Tibial nerve (tissue), 4 donors: ENCODE measurements at places on chromosomes 5 and 9. TPM values are rescaled to one million over a fixed set of nuclear protein-coding genes. Genes with fewer than 3 reads are reported as not detected.

DNA sequence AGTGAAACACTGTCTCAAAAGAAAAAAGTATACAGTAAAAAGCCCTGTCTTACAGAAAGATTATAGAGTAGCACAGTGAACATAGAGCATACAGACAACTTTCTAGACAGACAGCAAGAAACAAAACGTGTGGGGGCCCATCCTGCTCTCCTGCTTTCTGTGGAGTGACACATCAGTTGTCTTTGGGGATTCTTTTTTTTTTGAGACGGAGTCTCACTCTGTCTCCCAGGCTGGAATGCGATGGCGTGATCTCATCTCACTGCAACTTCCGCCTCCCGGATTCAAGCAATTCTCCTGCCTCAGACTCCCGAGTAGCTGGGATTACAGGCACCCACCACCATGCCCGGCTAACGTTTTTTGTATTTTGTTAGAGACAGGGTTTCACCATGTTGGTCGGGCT lies 14.9 kb downstream of the CDHR2 start:
- DNase-seq: no peak
- no peak overlapping the region for H3K27ac ChIP-seq
- no peak overlapping the region for H3K4me3 ChIP-seq
- H3K27me3 ChIP-seq: peaks cover 8% of the 10 kb centered on the region
- no peaks in the 10 kb centered on the region for H3K36me3 ChIP-seq
- H3K4me1 ChIP-seq: no peaks in the 10 kb centered on the region

DNA sequence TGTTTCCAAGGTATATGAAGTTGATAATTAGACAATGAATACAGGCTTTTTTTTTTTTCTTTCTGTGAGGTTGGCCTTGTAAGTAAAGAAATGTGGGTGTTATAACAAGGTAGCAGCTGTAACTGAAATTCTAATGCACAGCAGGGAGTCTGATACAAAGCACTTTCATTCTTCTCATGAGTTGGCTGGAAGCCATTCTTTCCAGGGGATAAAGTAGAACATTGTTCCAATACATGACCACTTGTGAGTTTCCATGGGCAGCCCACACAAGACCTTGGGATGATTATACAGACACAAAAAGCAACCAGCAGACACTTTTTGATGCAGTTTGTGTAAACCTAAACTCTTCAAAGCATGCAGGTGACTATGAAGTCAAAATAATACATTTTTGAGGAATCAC lies 1785.9 kb upstream of the WWC1 start:
- H3K4me3 ChIP-seq: no peak overlapping the region
- H3K4me1 ChIP-seq: no peaks in the 10 kb centered on the region
- no peak overlapping the region for H3K27ac ChIP-seq

DNA sequence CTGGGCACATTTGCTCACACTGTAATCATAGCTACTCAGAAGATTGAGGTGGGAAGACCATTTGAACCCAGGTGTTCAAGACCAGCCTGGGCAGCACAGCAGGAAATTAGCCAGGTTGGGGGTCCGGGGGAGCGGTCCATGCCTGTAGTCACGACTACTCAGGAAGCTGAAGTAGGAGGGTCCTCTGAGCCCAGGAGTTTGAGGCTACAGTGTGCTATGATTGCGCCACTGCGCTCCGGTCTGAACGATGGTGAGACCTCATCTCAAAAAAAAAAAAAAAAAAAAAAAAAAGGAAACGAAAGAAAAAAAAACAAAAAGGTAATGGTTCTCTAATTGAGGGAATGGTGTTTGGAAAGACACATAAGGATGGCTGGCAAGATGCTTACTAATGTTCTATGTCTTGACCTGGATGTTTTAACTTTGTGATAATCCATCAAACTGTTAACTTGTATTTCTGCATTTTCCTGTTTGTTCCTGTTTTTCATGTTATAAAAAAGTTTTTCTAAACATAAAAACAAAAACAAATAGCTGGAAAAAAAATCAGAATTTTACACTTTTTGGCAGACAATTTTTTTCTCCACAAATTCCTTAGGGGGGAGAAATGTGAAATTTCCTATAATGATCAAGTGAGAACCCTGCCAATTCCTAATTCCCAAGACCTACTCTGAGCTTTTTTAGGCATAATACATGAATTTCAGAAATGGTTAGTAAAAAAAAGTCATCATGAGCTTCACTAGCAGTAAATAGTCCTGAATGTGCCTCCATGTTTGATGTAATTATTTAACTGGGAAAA lies 96.9 kb downstream of the DENND1A start:
- H3K27ac ChIP-seq: no peak overlapping the region
- no peaks in the 10 kb centered on the region for H3K27me3 ChIP-seq
- peaks cover 16% of the 10 kb centered on the region for H3K36me3 ChIP-seq
- DNase-seq: no peak
- no peak overlapping the region for H3K4me3 ChIP-seq

- no peak overlapping the region for H3K27ac ChIP-seq
- H3K4me3 ChIP-seq: no peak overlapping the region
- no peak for DNase-seq
- H3K4me1 ChIP-seq: no peaks in the 10 kb centered on the region
- no peaks in the 10 kb centered on the region for H3K27me3 ChIP-seq
These were observed 158.1 kb upstream of the MAST4 start for GRCh38 chr5:66438087-66438486.

DNA sequence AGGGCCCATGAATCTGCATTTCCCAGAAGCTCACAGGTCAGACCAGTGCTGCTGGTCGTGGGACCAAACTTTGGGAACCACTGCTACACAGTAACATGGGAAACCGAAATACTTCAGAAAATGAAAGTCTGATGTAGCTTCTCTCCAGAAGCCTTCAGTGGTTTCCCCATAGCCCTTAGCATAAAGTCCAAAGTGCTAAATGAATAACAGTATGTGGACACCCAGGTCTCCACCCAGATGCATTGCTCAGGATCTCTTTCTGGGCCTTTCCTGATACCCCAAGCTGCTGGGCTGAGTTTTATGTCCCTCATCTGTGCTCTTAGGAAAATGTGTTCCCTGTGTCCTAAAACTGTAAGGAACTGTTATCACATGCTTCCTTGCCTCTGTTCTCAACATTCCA lies 100.4 kb downstream of the NFIB start:
- no peaks in the 10 kb centered on the region for H3K27me3 ChIP-seq
- H3K27ac ChIP-seq: no peak overlapping the region

GRCh38 chr9:36485647-36486328 lies 85.7 kb upstream of the RNF38 start:
- no peaks in the 10 kb centered on the region for H3K36me3 ChIP-seq
- peak overlapping the region; percentile 96 for H3K27ac ChIP-seq
- peak overlapping the region; percentile 92 for H3K4me3 ChIP-seq
- no peak for DNase-seq
- peaks cover 2% of the 10 kb centered on the region for H3K4me1 ChIP-seq
- H3K27me3 ChIP-seq: no peaks in the 10 kb centered on the region

GRCh38 chr5:177071666-177072385 lies 14.9 kb upstream of the FGFR4 start:
- no peaks in the 10 kb centered on the region for H3K4me1 ChIP-seq
- H3K36me3 ChIP-seq: no peaks in the 10 kb centered on the region
- H3K27me3 ChIP-seq: no peaks in the 10 kb centered on the region
- DNase-seq: peak; percentile 93
- no peak overlapping the region for H3K27ac ChIP-seq

DNA sequence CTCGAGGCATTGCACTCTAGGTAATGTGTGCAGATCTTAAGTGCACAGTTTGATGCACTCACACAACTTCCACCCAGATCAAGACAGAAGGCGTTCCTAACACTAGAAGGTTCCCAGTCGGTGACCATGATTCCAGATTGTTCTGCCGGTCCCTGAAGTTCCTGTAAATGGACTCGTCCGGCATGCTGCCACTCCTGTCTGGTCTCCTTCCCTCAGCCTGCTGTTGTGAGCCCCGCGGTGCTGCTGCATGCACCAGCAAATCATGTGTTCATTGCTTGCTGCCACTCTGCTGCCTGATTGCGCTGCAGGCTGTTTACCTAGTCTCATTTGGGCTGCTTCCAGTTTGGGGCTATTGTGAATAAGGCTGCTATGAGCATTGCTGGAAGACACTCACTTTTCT lies 11.5 kb downstream of the STKLD1 start:
- H3K4me3 ChIP-seq: no peak overlapping the region
- no peak for DNase-seq
- H3K36me3 ChIP-seq: no peaks in the 10 kb centered on the region
- no peak overlapping the region for H3K27ac ChIP-seq

DNA sequence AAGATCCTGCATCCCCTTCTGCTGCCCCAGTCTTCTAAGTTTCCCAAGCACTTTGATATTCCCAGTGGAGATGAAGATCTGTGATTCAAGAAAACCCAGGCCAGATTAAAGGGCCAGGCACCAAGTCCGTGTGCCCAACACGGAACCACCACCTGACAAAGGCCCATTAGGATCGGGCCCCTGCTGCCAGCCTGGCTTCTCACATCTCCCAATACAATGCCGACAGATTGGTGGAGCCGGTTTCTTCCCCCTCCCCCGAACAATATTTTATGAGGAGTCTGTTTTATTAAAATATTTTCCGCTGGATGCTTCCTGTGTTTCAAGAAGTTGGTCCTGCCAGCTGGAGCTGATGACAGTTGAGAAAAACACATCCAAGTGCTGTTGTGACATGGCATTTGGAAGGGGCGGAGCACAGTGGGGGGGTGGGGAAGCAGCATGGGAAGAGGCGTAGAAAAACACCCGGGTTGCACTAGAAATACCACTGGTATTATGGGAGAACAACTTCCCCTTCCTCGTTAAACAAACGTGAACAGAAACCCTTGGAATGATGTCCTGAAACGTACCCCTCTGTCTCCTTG lies 45.0 kb downstream of the CRB2 start:
- no peaks in the 10 kb centered on the region for H3K27me3 ChIP-seq
- no peak for DNase-seq
- H3K27ac ChIP-seq: no peak overlapping the region
- peaks cover 9% of the 10 kb centered on the region for H3K4me1 ChIP-seq
- H3K36me3 ChIP-seq: no peaks in the 10 kb centered on the region

DNA sequence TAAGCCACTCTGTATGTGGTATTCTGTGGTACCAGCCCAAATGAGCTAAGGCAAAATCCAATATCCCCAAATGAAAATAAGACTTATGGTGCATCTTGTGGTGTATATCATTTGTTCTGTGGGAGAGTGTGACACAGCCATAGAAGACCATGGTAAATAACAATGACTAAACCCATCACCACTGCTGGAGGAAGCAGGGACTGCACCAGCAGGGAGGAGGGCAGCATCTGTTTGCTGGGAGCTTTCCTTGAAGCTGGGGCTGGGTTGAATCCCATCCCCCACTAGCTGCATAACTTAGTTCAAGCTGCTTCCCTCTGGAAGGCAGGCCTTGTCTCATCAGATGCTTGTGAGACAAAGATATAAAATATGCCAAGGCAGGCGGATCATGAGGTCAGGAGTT lies 14.2 kb downstream of the GADD45G start:
- H3K36me3 ChIP-seq: no peaks in the 10 kb centered on the region
- H3K4me1 ChIP-seq: peaks cover 23% of the 10 kb centered on the region
- no peak overlapping the region for H3K27ac ChIP-seq
- H3K4me3 ChIP-seq: no peak overlapping the region
- no peaks in the 10 kb centered on the region for H3K27me3 ChIP-seq

DNA sequence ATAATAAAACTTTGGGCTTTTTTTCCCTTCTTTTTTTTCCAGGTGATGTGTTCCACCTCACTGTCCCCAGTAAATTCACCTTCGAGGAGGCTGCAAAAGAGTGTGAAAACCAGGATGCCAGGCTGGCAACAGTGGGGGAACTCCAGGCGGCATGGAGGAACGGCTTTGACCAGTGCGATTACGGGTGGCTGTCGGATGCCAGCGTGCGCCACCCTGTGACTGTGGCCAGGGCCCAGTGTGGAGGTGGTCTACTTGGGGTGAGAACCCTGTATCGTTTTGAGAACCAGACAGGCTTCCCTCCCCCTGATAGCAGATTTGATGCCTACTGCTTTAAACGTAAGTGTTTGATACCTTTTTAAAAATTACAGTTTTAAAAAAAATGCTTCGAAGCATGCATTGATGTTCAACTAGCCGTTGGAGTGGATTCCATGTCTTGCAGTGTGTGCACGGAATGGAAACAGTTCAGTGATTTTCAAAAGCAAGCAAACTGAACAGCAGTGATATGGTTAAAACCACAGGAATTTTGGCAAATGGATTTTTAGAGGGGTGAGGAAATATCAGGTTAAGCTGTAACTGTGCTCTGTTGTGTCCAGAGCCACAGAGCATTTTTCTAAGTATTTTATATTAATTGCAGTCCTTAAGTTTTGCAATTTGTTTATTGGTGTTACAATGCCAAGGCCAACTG lies 40.7 kb downstream of the VCAN start:
- DNase-seq: no peak
- H3K27ac ChIP-seq: no peak overlapping the region
- no peak overlapping the region for H3K4me3 ChIP-seq
- no peaks in the 10 kb centered on the region for H3K27me3 ChIP-seq
- no peaks in the 10 kb centered on the region for H3K4me1 ChIP-seq
- H3K36me3 ChIP-seq: no peaks in the 10 kb centered on the region

The CDX1 gene
- total RNA-seq: not detected

The ZNF879 gene
- total RNA-seq: 11.2 TPM

GRCh38 chr9:114314256-114314867 lies 8.5 kb upstream of the ORM1 start:
- no peak overlapping the region for H3K27ac ChIP-seq
- H3K4me1 ChIP-seq: no peaks in the 10 kb centered on the region
- no peaks in the 10 kb centered on the region for H3K27me3 ChIP-seq
- H3K4me3 ChIP-seq: no peak overlapping the region
- H3K36me3 ChIP-seq: no peaks in the 10 kb centered on the region

The TMEM215 gene
- 11.8 TPM for total RNA-seq

GRCh38 chr5:107538805-107539445 lies 131.8 kb downstream of the EFNA5 start:
- no peak for DNase-seq
- no peaks in the 10 kb centered on the region for H3K36me3 ChIP-seq
- H3K4me1 ChIP-seq: no peaks in the 10 kb centered on the region

- no peaks in the 10 kb centered on the region for H3K27me3 ChIP-seq
- no peak overlapping the region for H3K27ac ChIP-seq
- no peaks in the 10 kb centered on the region for H3K36me3 ChIP-seq
- no peak for DNase-seq
These were observed 45.3 kb upstream of the NAA35 start for GRCh38 chr9:85895685-85896084.

GRCh38 chr5:173742432-173742816 lies 126.0 kb upstream of the BOD1 start:
- H3K4me3 ChIP-seq: no peak overlapping the region
- DNase-seq: no peak
- H3K4me1 ChIP-seq: peaks cover 5% of the 10 kb centered on the region
- no peak overlapping the region for H3K27ac ChIP-seq
- no peaks in the 10 kb centered on the region for H3K27me3 ChIP-seq

DNA sequence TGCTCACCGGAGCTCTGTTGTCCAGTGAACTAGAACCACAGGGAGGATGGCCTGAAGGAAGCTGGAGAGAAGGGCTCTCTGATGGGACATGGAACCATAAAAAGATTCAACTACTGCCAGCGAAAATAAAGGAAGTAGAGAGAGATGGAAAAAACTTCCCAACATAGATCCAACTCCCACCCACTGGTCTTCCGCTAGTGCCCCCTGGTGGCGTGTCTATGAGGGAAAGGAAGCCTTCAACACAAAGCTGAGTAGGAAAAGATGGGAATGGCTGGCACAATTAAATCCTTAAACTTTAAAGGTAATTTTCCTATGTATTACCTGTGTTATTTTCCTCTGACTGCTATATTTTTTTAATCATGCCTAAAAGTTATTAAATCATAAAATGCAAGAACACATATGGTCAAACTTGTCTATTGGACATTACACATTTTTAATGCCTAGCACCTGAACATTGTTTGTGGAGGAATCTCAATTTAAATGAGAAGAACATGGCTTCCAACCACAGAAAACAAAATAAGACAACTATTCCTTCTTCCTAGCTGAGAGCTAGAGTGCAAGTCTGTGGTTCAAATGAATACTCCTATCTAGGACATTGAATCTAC lies 51.5 kb downstream of the CEP120 start:
- H3K4me1 ChIP-seq: no peaks in the 10 kb centered on the region
- H3K36me3 ChIP-seq: no peaks in the 10 kb centered on the region
- H3K27ac ChIP-seq: no peak overlapping the region
- no peak overlapping the region for H3K4me3 ChIP-seq
- peak; percentile 29 for DNase-seq
